Stomach (tissue), 19 donors: ENCODE measurements at places on chromosomes 7 and 10.

GRCh38 chr10:132722394-132723329 lies 63.3 kb downstream of the NKX6-2 start:
- no peak overlapping the region for H3K27ac ChIP-seq
- H3K4me1 ChIP-seq = no peaks in the 10 kb centered on the region
- no peaks in the 10 kb centered on the region for H3K27me3 ChIP-seq

- H3K4me3 ChIP-seq = no peak overlapping the region
- DNase-seq = peak; percentile 89
- no peaks in the 10 kb centered on the region for H3K4me1 ChIP-seq
- no peak overlapping the region for H3K27ac ChIP-seq
Observed at GRCh38 chr7:95916573-95917297, 144.4 kb downstream of the DYNC1I1 start.

DNA sequence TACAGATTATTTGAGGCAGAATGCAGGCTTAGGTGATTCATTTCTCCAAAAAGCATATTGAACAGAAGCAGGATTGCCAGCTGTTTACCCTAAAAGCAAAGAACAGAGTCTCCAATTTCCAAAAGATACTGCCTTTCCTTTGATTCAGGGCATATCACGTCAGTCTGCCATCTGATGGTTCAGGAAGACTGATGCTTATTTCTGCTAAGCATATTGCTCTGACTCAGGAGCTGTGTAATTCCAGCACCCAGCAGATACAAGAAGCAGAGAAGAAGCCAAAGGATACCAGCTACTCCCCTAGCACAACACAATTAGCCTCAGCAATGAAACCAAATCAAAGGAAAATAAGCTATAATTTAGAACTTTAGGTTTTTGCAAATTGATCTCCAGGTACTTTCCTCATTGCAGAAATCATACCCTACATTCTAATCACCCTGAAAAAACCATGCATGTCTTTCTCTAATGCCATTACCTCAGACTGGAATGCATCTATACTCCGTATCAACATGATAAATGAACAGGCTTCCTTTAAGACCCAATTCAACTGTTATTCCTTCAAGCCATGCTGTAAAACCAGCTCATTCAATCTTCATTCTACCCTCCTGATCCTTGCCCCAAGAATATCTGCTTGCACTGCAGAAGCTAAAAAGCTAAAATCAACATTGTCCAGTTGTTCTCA lies 55.1 kb downstream of the ABI1 start:
- H3K36me3 ChIP-seq = no peaks in the 10 kb centered on the region
- H3K27me3 ChIP-seq = no peaks in the 10 kb centered on the region
- no peak overlapping the region for H3K27ac ChIP-seq
- no peak for DNase-seq
- H3K4me1 ChIP-seq = peaks cover 55% of the 10 kb centered on the region
- H3K4me3 ChIP-seq = no peak overlapping the region

DNA sequence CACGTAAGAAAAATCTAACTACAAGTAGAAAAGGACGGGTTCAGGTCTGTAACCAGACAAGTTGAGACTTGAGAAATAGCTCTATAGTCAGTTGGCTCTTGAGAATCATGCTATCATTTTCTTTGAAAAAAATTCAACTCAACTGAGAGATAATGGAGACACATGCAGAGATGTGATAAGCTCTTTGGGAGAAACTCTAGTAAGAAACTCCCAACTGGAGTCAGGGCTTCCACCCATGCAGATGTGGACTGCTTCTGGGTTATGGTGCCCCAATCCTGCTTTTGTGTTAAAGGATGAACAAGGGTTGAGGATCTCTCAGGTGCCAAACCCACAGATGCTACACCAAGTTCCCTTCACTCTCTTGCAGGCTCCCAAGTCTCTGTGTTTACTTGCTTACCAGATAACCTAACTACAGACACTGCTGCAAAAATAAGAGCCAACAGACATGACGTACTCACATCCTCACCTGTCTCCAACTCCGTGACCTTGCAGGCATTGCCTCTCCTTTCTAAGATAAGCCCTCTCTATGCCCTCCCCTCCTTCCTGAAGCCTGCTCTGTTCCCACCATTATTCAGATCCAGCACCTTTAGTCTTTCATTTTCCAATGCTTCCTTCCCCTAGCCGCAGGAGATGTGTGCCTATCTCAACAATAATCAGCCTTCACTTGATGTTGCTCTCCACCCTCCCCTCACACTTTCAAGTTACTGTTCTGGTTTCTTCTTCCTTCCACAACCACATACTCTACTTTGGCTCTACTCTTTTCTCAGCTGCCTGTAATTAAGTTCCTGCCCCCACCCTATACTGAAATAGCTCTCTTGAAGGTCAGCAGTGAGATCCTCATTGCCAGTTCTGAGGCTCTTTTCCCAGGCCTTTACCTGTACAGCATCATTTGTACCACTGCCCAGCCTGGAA lies 130.0 kb downstream of the ICA1 start:
- no peak for DNase-seq
- no peaks in the 10 kb centered on the region for H3K27me3 ChIP-seq
- no peak overlapping the region for H3K4me3 ChIP-seq
- H3K36me3 ChIP-seq = peaks cover 24% of the 10 kb centered on the region

DNA sequence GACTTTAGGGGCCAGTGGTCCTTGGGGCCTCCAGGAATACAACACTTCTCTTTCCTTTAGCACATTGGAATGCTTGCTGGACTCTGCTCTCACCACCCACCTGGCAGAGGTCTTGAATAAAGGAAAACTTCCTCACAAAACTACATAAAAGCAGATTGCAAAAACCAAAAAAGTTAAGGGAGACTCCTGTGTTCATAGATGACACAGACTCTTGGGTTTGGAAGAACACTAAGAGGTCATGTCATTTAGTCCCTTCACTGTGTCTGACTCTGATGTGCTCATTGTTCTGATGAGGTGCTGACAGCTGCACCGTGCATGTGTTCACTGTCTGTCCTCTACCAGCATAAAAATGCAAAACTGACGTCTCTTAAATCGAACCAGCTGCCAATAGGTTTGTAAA lies 11.4 kb downstream of the BLNK start:
- DNase-seq = no peak
- H3K4me1 ChIP-seq = peaks cover 54% of the 10 kb centered on the region
- H3K4me3 ChIP-seq = no peak overlapping the region

DNA sequence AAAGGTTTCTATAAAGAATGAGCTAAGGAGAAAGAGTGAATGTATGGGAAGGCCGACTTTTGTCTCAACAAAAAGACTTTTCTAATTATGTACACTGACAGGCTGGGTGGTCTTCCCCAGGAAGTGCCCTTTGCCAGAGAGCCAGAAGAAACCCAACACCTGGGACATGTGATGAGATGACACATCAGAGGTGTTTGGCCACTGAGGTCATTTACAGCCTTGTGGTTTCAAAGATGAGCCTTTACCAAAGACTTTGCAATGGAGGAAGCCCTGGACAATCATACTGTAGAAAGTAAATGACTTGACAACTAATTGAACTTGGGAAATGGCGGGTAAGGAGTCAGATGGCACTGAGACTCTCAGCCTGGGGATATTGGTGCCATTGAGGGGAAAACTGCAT lies 3.4 kb upstream of the NRG3 start:
- peaks cover 6% of the 10 kb centered on the region for H3K27me3 ChIP-seq
- H3K4me1 ChIP-seq = peaks cover 23% of the 10 kb centered on the region
- no peak overlapping the region for H3K4me3 ChIP-seq
- no peaks in the 10 kb centered on the region for H3K36me3 ChIP-seq
- DNase-seq = no peak
- H3K27ac ChIP-seq = no peak overlapping the region

GRCh38 chr7:95609277-95609971 lies 13.1 kb upstream of the PDK4 start:
- H3K36me3 ChIP-seq = no peaks in the 10 kb centered on the region
- peak overlapping the region; percentile 96 for H3K27ac ChIP-seq
- peak overlapping the region; percentile 5 for H3K4me3 ChIP-seq
- H3K4me1 ChIP-seq = peaks cover 33% of the 10 kb centered on the region

DNA sequence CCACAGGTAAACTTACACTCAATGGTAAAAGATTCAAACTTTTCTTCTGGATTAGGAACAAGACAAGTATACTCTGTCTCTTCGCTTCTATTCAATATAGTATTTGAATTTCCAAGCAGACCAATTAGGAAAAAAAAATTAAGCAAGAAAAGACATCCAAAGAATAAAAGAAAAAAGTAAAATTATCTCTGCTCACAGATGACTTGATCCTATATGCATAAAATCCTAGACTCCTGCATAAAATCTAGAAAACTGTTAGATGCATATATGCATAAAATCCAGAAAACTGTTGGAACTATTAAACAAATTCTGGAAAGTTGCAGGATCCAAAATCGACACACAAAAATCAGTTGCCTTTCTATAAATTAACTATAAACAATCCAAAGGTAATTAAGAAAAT lies at the start of gene OR13A1:
TSS of gene OR13A1 (minus strand) at position 101 of the 400 bp plus-strand sequence. CDS start 11,186 bp downstream, outside the sequence.
- no peak for DNase-seq
- no peak within 1 kb of the TSS for H3K27ac ChIP-seq
- H3K4me3 ChIP-seq = no peak within 1 kb of the TSS
- H3K4me1 ChIP-seq = no peaks in the 10 kb centered on the region

DNA sequence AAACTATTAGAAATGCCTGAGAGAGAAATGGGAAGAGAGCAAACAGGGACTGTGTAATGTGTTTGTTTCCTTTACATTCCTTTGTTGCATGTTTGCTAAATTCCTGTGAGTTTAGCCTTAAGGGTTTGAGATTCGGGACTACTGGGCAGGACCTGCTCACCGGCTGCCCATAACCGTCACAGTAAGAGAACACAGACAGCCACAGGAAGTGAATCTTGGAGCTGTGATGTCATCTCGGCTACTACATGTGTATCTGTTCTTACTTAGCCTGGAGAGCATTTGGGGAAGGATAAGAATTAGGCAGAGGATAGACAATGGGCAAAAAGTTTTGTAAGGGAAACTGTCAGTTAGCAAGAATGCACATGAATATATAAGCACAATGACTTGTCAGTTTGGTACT lies 485.1 kb upstream of the KLF6 start:
- no peaks in the 10 kb centered on the region for H3K36me3 ChIP-seq
- H3K27me3 ChIP-seq = no peaks in the 10 kb centered on the region
- H3K4me3 ChIP-seq = no peak overlapping the region
- H3K4me1 ChIP-seq = peaks cover 5% of the 10 kb centered on the region
- no peak overlapping the region for H3K27ac ChIP-seq

GRCh38 chr10:30786906-30787305 lies 157.4 kb upstream of the LYZL2 start:
- peaks cover 12% of the 10 kb centered on the region for H3K4me1 ChIP-seq
- H3K36me3 ChIP-seq = no peaks in the 10 kb centered on the region
- no peak overlapping the region for H3K4me3 ChIP-seq
- DNase-seq = no peak
- no peak overlapping the region for H3K27ac ChIP-seq
